ENCODE measurements at places on chromosomes 11 and 22. TPM values are rescaled to one million over a fixed set of nuclear protein-coding genes. Genes with fewer than 3 reads are reported as not detected.
A peak's percentile ranks its signal among the peaks of the same experiment; 100 is the strongest.

The CTSW gene
- total RNA-seq, result 9.4 TPM

The OR51B5 gene
- total RNA-seq, result not detected

The PLAAT2 gene
- total RNA-seq, result 0.46 TPM

The ZW10 gene
- total RNA-seq, result 8.9 TPM

The PICK1 gene
- total RNA-seq, result 22.8 TPM

The OR52H1 gene
- not detected for total RNA-seq

The ARHGEF12 gene
- total RNA-seq, result 140 TPM

The SERGEF gene
- total RNA-seq, result 11.6 TPM

- no peak overlapping the region for H3K4me3 ChIP-seq
- no peak for DNase-seq
- no peaks in the 10 kb centered on the region for H3K4me1 ChIP-seq
- H3K27me3 ChIP-seq, result no peaks in the 10 kb centered on the region
- no peak overlapping the region for H3K27ac ChIP-seq
- H3K36me3 ChIP-seq, result no peaks in the 10 kb centered on the region
These were observed 15.7 kb upstream of the MEN1 start for GRCh38 chr11:64826062-64826461.

DNA sequence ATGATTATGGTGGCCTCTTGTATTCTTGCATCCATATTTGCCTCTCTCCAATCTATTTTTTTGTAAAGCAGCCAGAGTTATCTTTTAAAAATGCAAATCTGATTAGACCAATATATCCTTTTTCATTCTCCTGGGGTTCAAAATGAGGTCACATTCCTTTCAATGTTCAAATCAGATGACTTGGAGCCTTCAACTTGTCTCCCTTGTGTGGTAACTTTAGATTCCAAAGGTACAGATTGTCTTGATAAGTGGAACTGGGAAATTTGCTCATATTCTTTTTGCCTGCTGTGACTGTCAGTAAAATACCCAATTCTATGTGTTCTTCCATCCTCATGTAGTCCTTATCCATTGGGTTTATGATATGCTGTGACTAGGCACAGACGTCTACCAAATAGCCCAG, 15.1 kb upstream of the CAPRIN1 start:
- no peaks in the 10 kb centered on the region for H3K4me1 ChIP-seq
- H3K36me3 ChIP-seq, result no peaks in the 10 kb centered on the region

GRCh38 chr11:128482512-128483191, 104.7 kb downstream of the ETS1 start:
- no peak overlapping the region for H3K4me3 ChIP-seq
- H3K4me1 ChIP-seq, result peaks cover 74% of the 10 kb centered on the region
- H3K27me3 ChIP-seq, result no peaks in the 10 kb centered on the region
- peak; percentile 21 for DNase-seq
- H3K36me3 ChIP-seq, result peaks cover 82% of the 10 kb centered on the region

DNA sequence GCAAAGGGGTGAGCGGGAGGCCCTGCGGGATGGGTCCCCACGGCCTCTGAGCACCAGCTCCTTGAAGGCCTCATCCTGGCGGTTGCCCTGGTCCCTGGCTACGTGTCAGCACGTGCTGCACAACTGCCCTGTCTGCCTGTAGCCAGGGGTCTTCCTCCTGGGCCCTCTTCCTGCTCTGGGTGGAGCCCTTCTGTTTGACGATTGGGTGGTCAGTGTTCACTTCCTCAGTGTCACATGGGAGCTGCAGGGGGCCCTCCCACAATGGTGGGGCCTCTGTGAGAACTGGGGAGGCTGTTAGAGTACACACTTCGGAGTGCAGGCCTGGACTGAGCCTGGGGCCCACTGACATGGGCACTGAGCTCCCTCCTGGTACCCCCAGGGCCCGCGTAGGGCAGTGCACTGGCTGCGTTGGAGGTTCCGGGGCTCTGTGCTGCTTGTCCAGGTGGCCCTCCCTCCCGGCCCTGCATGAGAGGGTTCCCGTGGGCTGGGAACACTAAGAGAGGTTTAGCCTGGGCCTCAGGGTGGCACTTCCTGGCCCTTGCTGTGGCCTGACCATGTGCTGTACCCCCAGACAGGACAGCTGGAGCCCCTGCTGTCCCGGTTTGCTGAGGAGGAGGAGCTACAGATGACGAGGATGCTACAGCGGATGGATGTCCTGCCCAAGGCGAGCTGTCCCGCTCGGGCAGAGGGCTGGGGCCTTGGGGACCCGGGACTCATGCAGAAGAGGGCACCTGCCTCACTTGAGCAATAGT, 13.8 kb downstream of the DGCR6L start:
- DNase-seq, result no peak
- H3K27ac ChIP-seq, result no peak overlapping the region
- no peaks in the 10 kb centered on the region for H3K36me3 ChIP-seq
- H3K27me3 ChIP-seq, result peaks cover 6% of the 10 kb centered on the region
- H3K4me1 ChIP-seq, result no peaks in the 10 kb centered on the region

- H3K4me1 ChIP-seq, result no peaks in the 10 kb centered on the region
- no peak overlapping the region for H3K27ac ChIP-seq
- H3K4me3 ChIP-seq, result no peak overlapping the region
- no peaks in the 10 kb centered on the region for H3K27me3 ChIP-seq
- DNase-seq, result no peak
These were observed 17.9 kb downstream of the ASPHD2 start for GRCh38 chr22:26446808-26447515.

DNA sequence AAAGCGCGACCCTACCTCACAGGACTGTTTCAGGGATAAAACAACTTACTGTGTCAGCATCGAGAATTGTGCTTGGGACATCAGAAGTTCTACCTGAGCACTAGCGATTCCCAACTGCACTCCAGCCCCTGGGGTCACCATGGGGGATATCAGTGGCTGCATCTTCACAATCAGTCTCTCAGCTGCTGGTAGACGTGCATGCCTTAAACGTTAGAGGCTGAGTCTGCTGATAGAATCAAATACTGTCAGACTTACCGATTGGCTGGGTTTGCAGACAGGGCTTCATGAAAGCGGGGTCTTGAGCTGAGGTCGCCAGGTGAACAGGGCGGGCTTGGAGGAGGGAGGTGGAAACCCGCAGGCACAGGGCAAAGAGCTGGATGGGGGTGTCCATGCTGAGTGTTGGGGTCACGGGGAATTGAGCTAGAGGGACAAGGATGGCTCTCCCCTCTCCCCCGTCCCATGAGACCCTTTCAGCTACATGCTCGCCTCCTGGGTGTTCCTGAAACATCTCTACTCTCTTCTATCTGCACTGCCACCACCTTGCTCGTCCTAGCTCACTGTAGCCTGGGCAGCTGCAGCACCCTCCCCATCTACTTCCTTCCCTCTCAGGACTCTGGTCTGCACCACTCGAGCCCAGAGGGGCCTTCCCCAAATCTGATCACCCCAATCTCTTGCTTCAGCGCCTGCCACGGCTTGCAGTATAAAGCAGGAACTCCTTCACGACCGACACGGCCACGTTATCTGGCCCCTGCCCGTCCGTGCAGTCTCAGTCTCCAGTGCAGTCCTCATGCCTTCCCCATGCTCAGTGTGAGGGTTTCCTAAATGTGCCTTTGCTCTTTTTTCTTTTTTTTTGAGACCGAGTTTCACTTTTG, 43.5 kb downstream of the ST14 start:
- no peaks in the 10 kb centered on the region for H3K27me3 ChIP-seq
- no peaks in the 10 kb centered on the region for H3K36me3 ChIP-seq
- no peak for DNase-seq
- H3K4me1 ChIP-seq, result no peaks in the 10 kb centered on the region
- H3K4me3 ChIP-seq, result no peak overlapping the region

DNA sequence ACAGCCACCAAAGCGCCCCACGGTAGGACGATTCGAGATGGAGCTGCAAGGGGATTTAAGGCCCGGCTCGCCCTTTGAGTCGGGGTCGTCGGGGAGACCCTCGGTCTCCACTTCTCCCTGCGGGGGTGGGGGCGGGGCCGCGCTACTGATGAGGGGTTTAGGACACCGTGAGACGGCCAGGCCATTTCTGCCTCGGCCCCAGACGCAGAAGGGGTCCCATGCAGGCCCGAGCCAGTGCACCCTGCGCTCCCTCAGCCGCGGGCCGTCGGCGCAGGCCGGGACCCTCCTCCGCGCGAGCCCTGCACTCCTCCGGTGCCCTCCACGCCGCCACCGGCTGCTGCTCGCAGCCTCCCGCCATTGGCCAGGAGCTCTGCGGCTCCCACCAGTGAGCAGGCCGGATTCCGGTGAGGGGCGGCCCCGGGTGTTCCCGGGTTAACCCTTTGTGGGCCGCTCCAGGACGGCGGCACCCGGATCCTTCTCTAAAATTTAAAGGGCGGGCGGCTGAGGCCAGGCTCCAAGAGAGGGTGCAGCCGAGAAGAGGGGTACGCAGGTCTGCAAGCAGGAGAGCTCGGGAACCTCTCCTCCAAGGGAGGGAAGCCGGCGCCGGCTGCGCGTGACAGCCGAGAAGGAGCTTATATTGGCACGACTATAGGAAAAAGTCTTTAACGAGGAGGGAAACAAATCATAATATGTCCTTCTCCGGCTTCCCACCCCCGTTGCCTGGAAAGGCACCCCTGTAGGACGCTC, 18.0 kb downstream of the CREB3L1 start:
- peak; percentile 87 for DNase-seq
- no peaks in the 10 kb centered on the region for H3K27me3 ChIP-seq
- no peaks in the 10 kb centered on the region for H3K4me1 ChIP-seq
- peak overlapping the region; percentile 70 for H3K27ac ChIP-seq

DNA sequence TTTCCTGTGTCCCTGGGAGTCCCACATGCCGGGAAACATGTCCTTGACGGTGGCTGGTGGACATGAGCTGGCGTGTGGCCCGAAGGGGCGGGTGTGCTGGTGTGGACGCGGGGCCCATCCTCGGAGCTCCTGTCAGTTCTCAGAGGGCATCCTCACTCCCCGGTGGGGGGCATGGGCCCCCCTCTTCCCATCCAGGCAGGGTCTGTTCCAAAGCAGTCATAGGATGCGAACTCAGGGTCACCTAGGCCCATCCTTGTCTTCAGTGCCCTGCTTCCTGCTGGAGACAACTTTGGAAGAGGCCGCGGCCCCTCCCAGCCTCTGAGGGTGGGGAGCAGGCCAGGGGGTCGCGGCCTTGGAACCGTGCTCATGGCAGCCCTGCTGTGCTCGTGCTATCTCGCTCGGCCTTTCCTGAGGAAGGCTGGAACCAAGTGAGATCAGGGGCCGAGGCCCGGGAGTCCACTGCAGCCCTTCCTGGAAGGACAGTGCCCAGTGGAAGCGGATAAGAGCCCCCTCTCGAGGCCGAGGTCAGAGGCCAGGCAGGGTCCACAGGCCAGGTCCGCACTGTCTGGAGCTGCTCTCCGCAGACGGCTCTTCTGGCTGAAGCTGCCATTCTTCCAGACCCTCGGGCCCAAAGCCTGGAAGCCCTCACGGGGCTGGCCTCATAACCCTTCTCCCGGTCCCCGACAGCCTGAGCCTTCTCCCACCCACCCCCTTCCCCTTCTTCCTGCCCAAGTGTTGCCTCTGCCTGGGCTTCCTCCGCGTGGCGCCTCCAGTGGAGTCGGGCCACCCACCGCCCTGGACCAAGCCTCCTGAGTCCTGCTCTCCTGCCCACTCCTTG, 8.7 kb downstream of the GRK2 start:
- H3K36me3 ChIP-seq, result peaks cover 5% of the 10 kb centered on the region
- H3K4me1 ChIP-seq, result peaks cover 96% of the 10 kb centered on the region
- no peaks in the 10 kb centered on the region for H3K27me3 ChIP-seq
- DNase-seq, result peak; percentile 63

DNA sequence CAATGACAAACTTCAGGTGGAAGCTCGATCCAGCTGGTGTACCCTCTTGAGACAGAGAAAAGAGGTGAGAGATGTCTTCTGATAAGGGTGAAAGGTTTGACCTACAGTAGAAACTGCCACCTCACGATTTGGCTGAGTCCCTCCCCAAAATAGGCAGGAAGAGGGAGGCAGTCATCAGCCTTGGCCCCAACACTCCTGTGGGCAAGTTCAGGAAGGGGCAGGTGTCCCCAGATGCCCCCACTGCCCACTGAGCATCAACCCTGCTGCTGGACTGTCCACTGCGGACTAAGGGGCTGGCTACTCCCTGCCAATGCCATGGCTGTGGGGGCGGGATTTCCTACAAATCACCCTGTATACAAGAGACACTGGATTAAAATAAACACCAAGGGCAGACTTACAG, 441.4 kb downstream of the BUD13 start:
- no peak overlapping the region for H3K4me3 ChIP-seq
- H3K27ac ChIP-seq, result no peak overlapping the region
- H3K4me1 ChIP-seq, result no peaks in the 10 kb centered on the region
- no peak for DNase-seq
- no peaks in the 10 kb centered on the region for H3K36me3 ChIP-seq
- no peaks in the 10 kb centered on the region for H3K27me3 ChIP-seq

DNA sequence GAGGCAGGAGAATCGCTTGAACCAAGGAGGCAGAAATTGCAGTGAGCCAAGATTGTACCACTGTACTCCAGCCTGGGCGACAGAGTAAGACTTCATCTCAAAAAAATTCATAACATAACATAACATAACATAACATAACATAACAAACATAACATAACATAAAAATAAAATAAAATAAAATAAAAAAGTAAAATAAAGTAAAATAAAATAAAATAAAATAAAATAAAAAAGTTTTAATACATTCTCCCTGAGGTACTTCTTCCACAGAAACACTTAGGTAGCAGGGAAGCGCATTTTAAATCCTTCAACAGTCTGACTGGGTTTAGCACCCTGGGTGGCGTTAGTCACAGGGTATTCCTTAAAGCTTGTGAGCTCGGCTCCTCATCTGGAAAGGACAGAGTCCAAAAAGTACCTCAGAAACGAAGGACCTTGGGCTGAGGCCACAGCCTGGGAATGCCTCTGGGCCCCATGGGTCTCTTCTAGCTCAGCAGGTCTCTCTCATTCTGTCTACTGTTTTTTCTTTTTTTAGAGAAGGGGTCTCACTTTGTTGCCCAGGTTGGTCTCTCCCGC, 41.7 kb downstream of the MICAL3 start:
- H3K27me3 ChIP-seq, result no peaks in the 10 kb centered on the region
- H3K4me3 ChIP-seq, result no peak overlapping the region

DNA sequence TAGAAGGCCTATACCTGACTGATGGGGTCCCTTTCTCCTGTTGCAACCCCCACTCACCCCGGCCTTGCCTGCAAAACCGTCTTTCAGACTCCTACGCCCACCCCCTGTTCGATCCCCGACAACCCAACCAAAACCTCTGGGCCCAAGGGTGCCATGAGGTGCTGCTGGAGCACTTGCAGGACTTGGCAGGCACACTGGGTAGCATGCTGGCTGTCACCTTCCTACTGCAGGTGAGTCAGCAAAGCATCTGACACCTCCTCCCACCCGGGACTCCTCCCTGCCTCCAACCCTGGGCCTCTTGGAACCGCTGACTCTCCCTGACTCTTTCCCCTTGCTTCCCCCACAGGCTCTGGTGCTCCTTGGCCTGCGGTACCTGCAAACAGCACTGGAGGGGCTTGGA, 1.2 kb downstream of the ROM1 start:
- H3K27me3 ChIP-seq, result no peaks in the 10 kb centered on the region
- no peak for DNase-seq
- no peak overlapping the region for H3K4me3 ChIP-seq

GRCh38 chr22:46781291-46781690, 18.8 kb downstream of the TBC1D22A start:
- H3K4me1 ChIP-seq, result peaks cover 21% of the 10 kb centered on the region
- no peak overlapping the region for H3K27ac ChIP-seq
- H3K36me3 ChIP-seq, result no peaks in the 10 kb centered on the region
- no peak overlapping the region for H3K4me3 ChIP-seq
- no peaks in the 10 kb centered on the region for H3K27me3 ChIP-seq

- DNase-seq, result peak; percentile 29
- peaks cover 6% of the 10 kb centered on the region for H3K4me1 ChIP-seq
- H3K27me3 ChIP-seq, result no peaks in the 10 kb centered on the region
- no peak overlapping the region for H3K4me3 ChIP-seq
These were observed 424 bp upstream of the ADORA2A start for GRCh38 chr22:24426851-24427499.

- no peak overlapping the region for H3K27ac ChIP-seq
- H3K4me1 ChIP-seq, result peaks cover 45% of the 10 kb centered on the region
- H3K4me3 ChIP-seq, result no peak overlapping the region
- no peaks in the 10 kb centered on the region for H3K27me3 ChIP-seq
These were observed 17.5 kb upstream of the CBX7 start for GRCh38 chr22:39169797-39170466.

Measured in heart left ventricle (tissue), 16 donors.